CD4-positive, alpha-beta T cell treated with Interferon alpha-2 for 1 hour (primary cell): ENCODE measurements at places on chromosomes 4 and X.

DNA sequence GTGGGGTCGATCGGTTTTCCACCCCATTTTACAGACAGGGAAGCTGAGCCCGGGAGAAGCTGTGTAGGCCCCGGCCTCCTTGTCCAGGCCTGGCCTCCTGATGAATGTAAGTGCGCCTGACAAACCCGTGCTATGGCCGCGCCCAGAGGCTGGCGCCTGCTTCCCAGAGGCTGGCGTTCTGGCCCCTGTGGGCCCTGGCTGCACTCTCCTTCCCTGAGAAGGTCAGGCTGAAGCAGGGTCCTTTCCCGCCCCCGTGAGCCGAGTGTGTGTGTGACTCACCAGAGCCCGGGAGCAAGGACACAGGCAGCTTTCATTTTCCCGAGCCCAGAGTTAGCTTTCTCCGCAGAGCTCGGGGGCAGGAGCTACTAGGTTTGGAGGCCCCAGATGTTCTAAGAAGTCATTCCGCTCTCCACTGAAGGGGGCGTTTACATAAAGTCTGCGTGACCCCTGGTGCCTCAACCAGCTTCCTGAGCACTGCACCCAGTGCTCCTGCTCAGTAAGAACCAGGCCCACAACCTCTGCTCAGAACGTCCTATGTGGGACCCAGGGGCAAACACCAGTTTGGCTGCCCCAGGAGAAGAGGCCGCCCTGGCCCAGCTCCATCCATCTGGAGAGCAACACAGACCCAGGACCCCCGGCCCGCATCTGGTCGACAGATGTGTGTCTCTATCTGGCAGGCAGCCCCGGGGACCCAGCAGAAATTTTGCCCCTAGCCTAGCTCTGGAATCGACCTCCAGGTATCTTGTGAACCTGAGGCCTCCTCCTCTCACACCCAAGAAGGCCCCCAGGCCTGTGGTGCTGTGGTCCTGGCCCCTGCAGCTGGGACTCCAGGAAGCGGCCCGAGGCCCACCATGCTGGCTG is 13.6 kb downstream of the UVSSA start:
- DNase-seq = no peak

- no peak for DNase-seq
Observed at GRCh38 chr4:168695288-168695687, 198.4 kb downstream of the PALLD start.

GRCh38 chrX:3526731-3527130 is 180.3 kb upstream of the MXRA5 start:
- no peak for DNase-seq

- no peak for DNase-seq
Observed at GRCh38 chr4:143253166-143253565, 68.4 kb downstream of the USP38 start.

DNA sequence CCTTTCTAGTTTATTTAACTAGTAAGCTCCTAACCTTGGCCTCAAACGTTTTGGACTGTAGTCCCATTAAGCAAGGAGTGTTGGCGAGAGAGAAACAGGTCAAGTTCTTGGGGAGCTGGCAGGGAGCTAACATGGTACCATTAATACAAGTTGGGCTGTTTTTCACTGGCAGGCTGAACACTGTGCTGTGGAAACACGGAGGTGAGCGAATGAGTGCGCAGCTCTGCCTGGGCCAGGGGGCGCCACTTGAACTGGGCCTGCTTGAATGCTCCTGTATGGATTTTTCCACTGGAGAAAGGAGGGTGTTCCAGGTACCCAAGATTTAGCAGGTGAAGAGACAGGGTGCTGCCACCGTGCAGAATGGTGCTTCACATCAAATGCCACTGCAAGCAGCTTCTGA is 7.4 kb upstream of the SMS start:
- no peak for DNase-seq

DNA sequence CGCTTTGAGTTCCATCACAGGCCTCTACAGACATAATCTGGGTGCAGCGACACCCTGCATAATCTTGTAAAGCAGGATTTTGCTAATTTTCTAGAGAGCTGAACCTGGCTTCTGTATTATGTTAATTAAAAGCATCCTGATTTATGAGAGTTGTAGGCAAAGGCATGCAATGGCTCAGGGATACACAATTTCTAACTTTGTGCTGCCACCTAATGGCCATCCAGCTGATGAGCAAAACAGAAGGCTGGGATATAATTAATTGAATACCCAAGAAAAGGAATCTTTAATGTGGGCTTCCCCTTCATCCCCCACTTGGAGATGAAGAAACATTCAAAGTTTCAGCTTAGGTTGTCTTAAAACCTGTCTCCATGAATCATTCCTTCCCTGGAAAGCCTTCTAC is 78.1 kb downstream of the BMP15 start:
- no peak for DNase-seq

DNA sequence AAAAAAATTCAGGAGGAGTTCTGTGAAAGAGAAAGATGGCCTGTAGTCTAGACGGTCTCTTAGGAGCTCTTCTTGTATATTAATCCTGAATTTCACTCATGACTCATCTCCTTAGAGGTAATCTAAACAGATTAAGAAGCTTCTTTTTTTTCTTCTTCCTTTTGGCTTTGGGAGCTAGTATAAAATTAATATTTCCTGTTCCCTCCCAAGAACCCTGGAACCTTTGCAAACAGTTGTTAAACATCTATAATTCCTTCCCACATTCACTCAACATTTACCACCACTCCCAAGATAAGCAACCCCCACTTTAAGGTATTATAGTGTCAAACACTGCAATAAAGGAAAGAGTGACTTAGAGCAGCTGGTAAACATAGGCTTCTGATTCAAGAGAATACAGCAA is 146.4 kb upstream of the EDNRA start:
- DNase-seq = no peak

GRCh38 chr4:156784970-156785369 is 186.6 kb downstream of the PDGFC start:
- no peak for DNase-seq

DNA sequence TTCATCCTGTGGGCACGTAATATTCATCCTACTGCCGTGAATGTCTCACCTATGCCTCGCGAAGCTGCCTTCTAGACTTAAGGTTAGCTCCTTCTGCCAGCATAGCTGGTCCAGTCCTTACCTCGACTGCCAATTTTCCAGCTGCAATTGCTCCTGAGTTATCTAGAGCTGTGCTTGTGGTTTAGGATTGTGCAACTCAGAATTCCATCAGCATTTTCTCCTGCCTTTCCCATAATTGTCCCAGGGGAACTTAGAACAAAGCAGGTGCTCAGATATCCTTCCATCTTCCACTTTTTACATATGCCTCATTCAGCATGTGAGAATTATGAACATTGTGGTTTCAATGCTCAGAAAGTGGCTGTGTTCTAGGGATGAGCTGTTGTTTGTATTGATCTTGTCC is 131.4 kb upstream of the ADGRL3 start:
- DNase-seq = no peak
